ENCODE measurements at places on chromosomes 11 and 22.

- H3K36me3 ChIP-seq, result peaks cover 4% of the 10 kb centered on the region
- H3K27me3 ChIP-seq, result no peaks in the 10 kb centered on the region
- H3K4me1 ChIP-seq, result peaks cover 54% of the 10 kb centered on the region
- no peak for DNase-seq
Measured at GRCh38 chr11:12236744-12237101, 126.3 kb downstream of the MICAL2 start.

DNA sequence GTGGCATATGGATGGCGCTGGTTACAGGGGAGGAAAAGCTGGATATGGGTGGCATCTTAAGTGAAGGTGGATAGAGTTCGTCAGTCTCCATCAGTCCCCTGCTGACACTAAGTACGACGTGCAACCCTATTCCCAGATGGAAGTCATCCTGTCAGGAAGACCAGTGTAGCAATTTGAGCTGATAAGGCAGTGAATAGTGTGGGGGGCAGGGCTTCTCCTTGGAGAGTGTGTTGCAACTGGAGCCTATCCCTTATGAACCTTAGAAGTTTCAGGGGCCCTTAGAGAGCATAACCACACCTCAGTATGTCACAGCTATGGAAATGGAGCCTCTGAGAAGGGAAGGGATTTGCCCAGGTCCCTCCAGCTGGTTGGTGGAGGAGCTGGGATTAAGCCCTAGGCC is 36.1 kb upstream of the ANKK1 start:
- peaks cover 14% of the 10 kb centered on the region for H3K36me3 ChIP-seq
- no peak overlapping the region for H3K4me3 ChIP-seq
- no peaks in the 10 kb centered on the region for H3K27me3 ChIP-seq
- DNase-seq, result no peak
- no peaks in the 10 kb centered on the region for H3K4me1 ChIP-seq
- no peak overlapping the region for H3K27ac ChIP-seq

DNA sequence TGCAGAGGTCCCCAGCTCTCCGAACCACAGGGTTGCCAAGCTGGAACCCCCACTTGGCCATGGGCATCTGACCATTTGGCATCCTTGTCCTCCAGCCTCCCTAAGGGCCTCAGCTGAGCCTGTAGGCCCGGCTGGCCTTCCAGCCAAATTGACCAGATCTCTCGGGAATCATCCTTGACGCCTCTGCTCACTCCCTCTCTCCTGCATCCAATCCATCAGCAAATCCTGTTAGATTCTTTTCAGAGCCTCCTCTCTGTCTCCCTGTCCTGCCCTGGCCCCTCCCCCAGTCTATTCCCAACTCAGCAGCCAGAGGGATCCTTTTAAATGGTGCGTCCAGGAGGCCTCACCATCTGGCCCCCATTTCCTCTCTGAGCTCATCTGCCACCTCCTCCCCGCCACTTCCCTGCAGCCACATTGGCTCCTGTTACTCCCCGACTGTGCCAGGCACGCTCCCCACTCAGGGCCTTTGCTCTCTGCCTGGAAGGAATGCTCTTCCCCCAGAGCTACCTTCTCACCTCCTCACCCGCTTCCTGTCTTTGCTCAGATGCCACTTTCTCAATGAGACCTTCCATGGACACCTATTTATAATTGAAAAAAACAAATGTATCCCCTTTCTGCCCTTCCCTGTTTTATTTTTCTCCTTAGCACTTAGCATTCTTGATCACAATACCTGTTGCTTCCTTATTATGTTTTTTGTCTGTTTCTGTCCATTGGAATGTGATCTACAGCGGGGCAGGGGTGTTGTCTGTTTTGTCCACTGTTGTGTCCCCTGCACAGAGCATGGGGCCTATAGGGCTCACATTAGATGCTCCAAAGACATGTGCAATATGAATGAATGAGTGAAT is 78.1 kb downstream of the NFAM1 start:
- no peak overlapping the region for H3K27ac ChIP-seq
- H3K4me3 ChIP-seq, result no peak overlapping the region
- H3K27me3 ChIP-seq, result peaks cover 23% of the 10 kb centered on the region
- peak; percentile 67 for DNase-seq
- H3K36me3 ChIP-seq, result no peaks in the 10 kb centered on the region

DNA sequence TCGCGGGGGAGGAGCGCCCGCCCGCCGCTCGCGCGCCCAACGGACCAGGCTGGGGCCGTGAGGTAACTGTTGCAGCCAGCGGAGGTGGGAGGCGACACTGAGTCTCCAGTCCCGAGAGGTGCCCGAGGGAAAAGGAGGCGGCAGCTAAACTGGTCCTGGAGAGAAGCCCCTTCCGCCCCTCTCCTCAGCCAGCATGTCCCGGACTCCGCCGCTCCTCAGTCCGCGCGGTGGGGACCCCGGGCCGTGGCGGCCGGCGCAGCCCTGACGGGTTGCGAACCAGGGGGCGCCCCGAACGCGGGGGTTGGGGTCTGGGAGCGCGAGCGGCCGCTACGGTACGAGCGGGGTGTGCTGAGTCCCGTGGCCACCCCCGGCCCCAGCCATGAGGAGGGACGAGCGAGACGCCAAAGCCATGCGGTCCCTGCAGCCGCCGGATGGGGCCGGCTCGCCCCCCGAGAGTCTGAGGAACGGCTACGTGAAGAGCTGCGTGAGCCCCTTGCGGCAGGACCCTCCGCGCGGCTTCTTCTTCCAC is at the start of gene PDE3B:
Gene PDE3B, plus strand, starts transcription at position 108 of the 529 bp plus-strand sequence. Its CDS starts 272 bp downstream, at position 380.
- peak within 1 kb of the TSS; percentile 63 for H3K4me3 ChIP-seq
- H3K27ac ChIP-seq, result peak within 1 kb of the TSS; percentile 39

GRCh38 chr22:35219012-35219411 is 38.3 kb upstream of the HMGXB4 start:
- no peak for DNase-seq
- no peak overlapping the region for H3K27ac ChIP-seq
- H3K27me3 ChIP-seq, result no peaks in the 10 kb centered on the region

GRCh38 chr22:27004434-27004833 is 347.0 kb downstream of the MIAT start:
- H3K27ac ChIP-seq, result no peak overlapping the region
- peaks cover 4% of the 10 kb centered on the region for H3K27me3 ChIP-seq
- H3K4me3 ChIP-seq, result no peak overlapping the region
- no peaks in the 10 kb centered on the region for H3K36me3 ChIP-seq
- H3K4me1 ChIP-seq, result no peaks in the 10 kb centered on the region

All from muscle of leg (tissue), 16 donors.